ENCODE measurements at places on chromosomes 6 and 20.
A peak's percentile ranks its signal among the peaks of the same experiment; 100 is the strongest.

GRCh38 chr6:14925699-14926026 is 320.2 kb upstream of the JARID2 start:
- DNase-seq, result no peak

- DNase-seq, result peak; percentile 29
These were observed 84.9 kb upstream of the TMEM181 start for GRCh38 chr6:158474961-158475343.

GRCh38 chr20:53559816-53560215 is 33.8 kb downstream of the ZNF217 start:
- no peak for DNase-seq

DNA sequence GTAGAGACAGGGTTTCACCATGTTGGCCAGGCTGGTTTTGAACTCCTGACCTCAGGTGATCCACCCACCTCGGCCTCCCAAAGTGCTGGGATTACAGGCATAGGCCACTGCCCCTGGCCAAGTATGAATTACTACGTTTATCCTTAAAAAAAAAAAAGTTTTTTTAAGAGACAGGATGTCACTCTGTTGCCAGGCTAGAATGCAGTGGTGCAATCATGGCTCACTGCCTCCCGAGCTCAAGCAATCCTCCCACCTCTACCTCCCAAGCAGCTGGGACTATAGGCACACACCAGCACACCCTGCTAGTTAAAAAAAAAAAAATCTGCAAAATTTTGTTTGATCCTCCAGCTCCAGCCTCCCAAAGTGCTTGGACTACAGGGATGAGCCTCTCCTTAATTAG is 23.1 kb downstream of the IYD start:
- DNase-seq, result no peak

GRCh38 chr20:51985013-51985415 is 182.7 kb upstream of the SALL4 start:
- peak; percentile 94 for DNase-seq

DNA sequence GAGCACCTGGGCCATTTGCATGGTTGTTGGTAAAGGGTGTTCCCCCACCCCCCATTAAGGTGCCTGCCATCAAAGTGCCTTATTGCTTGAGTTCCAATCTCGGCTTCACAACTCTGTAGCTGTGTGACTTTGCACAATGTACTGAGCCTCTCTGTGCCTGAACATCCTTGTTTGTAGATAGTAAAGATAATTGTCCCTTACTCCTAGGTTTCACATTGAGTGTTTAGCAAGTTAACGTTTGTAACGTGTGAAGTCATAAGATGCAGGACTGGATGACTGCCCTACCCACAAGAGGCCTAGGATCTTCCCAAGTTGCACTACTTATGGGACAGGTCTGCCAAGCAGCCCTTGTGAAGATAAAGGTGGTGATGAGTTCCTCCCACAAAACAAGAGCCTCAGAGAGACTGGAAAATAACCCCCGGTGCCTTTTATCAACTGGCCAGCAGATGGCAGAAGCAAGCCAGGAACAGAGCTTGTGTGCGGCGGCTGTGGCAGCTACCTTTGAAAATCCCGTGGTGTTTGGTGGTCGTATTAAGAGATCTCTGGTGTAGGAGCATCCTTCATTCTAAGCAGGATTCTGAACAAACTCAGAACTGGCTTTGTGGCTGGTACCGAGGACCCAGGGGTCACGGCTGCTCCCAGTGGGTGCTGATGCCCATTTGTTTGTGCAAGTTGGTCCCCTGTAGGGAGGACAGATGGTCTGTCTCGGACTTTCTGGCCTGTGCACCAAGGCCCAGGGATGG is 99.1 kb downstream of the CDH26 start:
- DNase-seq, result peak; percentile 70

- DNase-seq, result no peak
These were observed 74.8 kb downstream of the IYD start for GRCh38 chr6:150443621-150444020.

DNA sequence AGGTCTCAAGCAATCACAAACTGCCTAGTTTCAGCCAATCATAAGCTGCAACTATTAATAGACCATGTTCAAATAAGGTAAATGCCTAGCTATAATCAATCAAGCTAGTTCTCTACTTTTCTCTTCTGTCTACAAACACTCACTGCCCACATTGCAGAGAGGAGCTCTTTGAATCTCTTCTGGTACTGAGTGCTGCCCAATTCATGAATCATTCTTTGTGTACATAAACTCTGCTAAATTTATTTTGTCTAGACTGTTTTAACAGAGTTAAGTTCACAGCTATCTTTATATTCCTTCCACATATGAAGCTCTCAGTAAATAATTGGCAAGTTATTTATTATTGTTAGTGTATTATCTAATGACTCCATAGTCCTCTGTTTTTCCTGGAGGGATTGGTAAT is 411.0 kb downstream of the EPHA7 start:
- DNase-seq, result peak; percentile 38

DNA sequence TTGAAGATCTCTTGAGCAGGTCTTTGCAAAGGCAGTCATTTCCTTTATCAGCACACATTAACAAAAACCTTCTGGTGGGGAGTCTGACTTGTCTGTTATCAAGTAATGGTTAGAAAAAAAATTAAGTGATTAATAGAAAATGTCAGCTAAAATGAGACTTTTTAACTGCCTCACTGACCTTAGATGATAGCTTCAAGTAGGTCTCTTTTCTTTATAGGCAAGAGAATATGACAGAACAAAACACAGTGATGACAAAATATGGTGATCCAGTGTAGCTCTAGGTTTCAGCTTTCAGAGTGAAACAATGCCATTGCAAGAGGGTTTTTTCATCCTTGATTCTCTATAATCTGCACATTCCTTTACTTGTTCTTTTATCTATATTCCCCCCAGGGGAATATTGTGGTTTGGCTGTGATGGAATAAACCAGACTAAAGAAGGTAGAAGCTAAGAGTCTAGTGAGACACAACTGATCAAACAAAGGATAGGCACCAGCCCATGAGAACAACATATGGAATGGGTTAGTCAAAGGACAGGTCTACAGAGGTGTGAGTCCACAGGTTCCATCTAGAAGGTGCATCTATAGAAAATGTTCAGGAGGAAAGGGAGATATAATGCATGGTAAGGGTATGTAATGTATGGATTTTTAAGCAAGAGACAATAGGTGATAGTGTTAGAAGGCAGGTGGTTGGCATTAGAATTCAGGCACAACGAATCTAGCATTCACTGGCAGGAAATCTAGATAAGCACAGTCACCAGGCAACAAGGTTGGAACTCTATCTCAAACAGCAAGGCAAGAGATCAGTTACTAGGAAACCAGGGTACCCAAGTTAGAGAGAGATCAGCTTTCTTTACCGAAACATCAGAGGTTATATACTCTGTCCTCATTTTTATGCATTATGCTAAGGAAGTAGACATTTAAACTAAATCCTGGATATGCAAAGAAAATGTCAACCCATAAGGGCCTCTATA is 228.9 kb upstream of the SMLR1 start:
- DNase-seq, result peak; percentile 43

DNA sequence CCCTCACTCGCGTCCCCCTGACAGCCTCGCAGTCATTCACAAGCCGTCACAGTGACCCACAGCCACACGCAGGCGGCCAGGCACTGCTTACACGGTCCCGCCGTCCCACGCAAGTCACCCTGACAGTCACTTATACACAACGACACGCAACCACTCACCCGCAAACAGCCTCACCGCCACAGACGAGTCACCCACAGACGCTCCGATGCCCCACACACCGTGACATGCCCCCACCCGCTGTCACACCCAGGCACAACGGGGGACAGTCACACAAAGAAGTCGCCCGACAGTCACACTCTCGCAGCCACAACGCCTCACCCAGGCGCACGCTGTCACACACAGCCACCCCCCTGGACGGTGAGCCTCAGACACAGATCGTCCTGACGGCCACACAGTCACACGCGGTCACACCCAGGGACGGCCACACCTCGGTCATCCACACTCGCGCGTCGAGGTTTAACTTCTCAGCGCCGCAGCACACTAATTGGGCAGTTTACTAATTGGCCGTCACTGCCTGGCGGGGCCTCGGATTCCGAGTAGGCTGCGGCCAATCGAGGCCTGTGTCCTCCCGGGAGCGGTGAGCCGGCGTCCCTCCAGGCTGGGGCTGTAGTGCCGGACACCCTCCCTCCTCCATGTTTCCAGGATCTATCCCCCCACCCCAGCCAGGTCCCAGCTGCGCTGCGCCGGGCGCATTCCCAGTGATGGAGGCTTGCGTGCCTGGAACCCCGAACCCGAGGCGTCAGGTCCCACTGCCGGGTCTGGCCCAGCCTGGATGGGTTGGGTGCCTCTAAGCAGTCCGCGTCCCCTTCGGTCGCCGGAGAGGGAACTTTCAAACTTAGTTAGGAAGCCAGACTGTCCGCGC is 790 bp downstream of the TOX2 start:
- DNase-seq, result peak; percentile 18

GRCh38 chr20:62971211-62971949 is 18.9 kb downstream of the SLC17A9 start:
- no peak for DNase-seq

DNA sequence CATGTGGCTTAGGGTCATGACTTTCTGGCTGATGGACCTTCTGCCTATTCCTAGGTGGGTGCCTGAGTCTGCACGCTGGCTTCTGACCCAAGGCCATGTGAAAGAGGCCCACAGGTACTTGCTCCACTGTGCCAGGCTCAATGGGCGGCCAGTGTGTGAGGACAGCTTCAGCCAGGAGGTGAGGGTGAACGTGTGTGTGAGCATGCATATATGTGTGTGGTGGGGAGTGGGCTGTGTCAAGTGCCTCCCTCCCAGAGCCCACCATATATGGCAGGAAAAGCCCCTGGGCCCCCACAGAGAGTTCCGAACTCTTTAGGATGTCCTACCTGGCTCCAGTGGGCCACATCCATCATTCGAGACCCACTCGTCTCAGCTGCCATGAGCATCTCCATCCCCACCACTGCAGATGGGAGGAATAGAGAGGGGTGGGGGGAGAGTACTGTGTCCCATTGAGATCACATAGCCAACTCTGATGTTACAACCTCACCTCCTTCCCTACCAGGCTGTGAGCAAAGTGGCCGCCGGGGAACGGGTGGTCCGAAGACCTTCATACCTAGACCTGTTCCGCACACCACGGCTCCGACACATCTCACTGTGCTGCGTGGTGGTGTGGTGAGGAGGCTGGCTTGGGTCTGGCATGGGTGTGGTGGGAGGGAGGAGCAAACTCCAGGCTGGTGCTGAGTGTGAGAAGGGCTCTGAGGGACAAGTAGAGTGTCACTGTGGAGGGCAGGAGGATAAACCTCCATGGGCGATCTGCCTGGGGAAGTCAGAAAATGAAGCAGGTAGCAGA is 3.2 kb downstream of the SLC22A7 start:
- DNase-seq, result no peak

GRCh38 chr6:152642578-152643375 is 5.6 kb upstream of the SYNE1 start:
- peak; percentile 41 for DNase-seq

DNA sequence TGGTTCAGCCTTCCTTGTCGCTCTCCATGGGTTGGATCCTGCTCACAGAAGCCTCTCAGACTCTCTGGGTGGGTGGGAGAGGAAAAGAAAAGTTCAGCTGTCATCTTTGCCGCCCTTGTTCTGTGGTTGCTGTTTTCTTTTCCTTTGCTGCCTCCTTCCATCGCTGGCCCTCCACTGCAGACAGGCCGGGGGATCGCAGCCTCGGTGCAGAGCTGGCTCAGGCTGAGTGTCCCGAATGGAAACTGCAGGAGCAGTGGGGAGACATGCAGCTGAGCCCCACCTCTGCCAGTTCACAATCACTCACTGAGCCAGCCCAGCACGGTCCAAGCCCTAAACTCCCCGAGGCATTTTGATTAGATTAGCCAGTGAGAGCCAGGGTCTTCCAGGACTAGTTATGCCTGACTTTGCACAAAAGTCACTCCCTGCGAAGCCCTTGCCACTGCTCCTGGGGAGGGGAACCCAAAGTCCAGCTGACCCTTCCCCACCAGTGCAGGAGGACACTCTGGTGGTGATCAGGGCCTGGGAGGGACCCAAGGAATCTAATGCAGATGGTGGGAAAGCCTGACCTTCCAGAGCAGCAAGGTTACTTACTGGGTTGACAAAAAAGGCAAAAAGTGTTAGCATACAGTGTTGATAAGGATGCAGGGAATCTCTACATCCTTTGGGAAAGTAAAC is 14.0 kb downstream of the NRN1 start:
- DNase-seq, result no peak

DNA sequence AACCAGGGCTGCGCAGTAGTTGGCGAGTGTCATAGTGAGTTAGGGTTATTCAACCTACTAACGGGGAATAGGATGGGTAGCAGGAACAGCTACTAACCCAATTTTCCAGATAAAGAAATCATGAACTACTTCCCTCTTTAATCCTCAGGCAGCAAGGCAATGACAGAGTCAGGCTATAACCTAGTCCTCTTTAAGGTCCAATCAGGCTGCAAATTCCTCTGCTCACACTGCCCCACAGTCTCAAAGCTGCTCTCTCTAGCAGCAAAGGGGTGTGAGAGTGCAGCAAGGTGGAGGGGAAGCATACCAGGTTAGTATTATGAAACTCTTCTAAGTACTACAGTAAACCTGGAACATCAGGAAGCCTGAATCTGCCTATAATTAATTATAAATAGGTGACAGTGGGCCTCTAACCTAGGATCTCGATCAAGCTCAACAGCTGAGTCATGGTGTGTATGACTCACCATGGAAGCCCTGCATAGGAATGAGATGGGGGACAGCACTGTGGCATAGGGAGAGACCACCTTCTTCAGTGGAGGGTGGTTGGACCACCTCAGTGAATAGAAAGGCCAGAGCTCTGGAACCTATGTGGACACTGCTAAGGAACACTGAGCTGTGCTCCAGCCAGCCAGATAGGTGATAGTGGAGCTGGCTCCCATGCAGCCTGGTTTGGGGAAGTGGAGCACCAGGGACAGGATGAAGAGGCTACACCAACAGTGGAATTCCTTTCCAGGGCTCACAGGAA is 7.9 kb downstream of the PEX6 start:
- no peak for DNase-seq

DNA sequence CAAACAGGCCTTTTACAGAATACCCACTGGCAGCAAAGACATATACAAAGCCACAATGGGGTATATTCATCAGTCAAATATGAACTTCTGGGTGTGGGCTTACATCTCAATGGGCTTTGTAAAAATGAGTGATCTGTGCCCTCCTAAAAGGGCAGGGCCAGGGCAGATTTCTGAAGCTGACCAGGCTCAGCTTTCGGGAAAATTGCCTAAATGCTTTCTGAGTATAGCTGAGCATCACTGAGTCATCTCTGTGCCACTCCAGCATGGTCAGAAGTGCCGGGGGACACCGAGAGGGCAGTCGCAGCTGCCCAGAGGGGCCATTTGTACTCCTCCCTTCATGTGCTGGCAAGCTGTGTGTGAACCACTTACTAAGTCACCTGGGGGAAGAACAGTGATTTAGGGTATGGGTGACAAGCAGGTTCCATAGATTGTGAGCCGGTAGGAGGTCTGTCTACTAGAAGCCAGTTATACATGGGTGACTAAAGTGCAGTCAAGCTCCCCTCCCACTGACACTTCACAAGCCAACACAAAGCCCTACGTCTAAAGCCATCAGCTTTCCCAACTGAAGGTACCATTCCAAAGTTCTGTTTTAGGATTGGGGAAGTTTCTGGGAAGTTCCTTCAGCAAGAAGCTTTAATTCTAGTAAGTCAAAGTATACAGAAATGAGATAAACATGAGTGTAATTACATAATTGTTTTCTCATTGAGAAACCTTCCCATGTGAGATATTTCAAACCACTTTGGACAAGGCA is 147.6 kb upstream of the TAB2 start:
- DNase-seq, result peak; percentile 35

All from astrocyte of the spinal cord (primary cell).